ENCODE measurements at places on chromosomes 16 and 17. TPM values are rescaled to one million over a fixed set of nuclear protein-coding genes. Genes with fewer than 3 reads are reported as not detected.

The COPZ2 gene
- 17.3 TPM for total RNA-seq

The TSPAN10 gene
- 2.2 TPM for total RNA-seq

The DNAAF8 gene
- total RNA-seq: 0.28 TPM

The BCKDK gene
- 21.5 TPM for total RNA-seq

The DHX8 gene
- 39.0 TPM for total RNA-seq

The EVPLL gene
- total RNA-seq: 5.3 TPM

The ABCA6 gene
- total RNA-seq: 2.4 TPM

The CD300LB gene
- not detected for total RNA-seq

The UBTF gene
- 60.7 TPM for total RNA-seq

The SEPTIN12 gene
- not detected for total RNA-seq

The GNG13 gene
- total RNA-seq: not detected

The WFDC1 gene
- total RNA-seq: 1.1 TPM

The IL17C gene
- not detected for total RNA-seq

The NOG gene
- not detected for total RNA-seq

The SLFN12 gene
- total RNA-seq: 2.6 TPM

The RCVRN gene
- not detected for total RNA-seq

The KCNG4 gene
- total RNA-seq: not detected

The SPATA22 gene
- total RNA-seq: not detected

The CENPV gene
- 1.2 TPM for total RNA-seq

The CENPN gene
- 17.6 TPM for total RNA-seq
